ENCODE measurements at places on chromosomes 6 and 20.

- DNase-seq = no peak
Measured at GRCh38 chr6:46690141-46690755, 2.6 kb downstream of the TDRD6 start.

DNA sequence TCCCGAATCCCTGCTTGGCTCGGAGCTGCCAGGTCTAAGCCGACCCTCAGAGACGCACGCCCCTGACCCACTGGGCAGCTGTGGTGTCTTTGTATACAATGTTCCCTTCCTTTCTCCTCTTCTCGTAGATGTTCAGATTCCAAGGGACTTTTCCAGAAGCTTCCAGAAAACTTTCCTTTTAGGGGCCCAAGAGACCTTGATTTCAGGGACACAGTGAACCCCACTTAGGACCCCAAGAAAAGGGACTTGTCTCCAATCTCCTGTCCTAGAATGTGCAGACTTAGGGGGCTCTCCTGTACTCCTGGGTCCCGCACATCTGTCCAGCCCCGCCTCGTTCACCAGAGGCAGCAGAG is 103.5 kb downstream of the EDN3 start:
- no peak for DNase-seq

DNA sequence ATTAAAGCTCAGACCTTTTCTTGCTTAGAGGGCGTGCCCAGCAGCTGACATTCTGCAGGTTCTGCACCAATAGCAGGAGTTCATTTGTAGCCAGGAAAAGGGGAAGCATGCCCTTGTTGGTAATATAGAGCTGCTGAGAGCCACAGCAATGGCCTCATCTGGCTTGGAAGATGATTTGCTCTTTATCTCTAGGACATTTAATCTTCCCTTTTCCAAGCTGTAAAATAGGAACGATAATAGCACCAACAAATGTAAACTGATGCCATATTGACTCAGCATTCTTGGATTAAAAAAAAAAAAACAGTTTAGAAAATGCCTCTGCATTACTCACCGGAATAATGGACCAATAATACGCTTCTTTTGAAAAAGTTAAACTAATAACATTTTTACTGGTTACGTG is 93.4 kb upstream of the SLC2A12 start:
- no peak for DNase-seq

DNA sequence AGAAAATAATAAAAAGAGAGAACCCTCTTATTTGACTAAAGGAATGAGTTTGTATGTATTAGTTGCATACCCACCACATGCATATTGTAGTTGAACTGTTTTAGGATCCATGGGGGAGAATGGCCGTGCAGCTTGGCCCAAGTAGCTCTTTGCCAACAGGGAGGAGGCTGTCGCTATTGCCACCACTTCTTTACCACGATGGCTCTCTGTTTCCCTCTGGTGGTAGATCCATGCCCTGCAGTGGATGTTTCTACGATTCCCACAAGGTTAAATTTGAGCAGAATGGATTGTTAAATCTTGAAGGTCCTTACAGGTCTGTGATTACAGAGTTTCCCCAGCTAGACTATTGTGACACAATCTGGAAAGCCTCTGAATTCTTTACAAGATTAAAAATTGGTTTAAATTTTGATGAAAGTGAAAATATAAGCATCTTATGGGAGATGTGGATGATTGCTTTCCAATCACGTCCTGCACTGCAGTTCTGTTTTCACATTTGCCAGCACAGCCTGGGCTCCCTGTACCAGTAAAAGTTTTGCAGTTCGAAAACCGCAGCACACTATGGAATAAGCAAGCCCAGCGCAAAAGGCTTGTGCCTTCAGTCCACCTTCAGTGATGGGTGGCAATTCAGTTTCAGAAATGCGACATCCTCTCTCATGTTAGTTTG is 34.4 kb upstream of the FNDC1 start:
- DNase-seq = peak; percentile 88

DNA sequence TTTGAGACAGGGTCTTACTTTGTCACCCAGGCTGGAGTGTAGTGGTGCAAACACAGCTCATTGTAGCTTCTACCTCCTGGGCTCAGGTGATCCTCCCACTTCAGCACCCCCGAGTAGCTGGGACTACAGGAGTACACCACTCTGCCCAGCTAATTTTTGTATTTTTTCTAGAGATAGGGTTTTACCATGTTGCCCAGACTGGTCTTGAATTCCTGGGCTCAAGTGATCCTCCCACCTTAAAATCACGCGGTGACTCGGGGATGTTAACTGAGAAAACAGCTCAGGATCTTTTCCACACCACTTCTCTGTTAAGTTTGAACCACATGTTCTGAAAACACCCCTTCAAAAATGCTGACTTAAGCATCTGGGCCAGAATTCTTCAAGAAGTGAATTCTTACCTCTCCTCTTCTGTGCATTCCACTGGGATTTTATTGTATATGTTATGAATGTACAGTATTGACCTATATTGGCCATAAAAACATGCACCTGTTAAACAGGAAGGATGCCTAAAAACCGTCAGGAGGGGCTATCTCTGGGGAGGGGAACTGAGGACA is 72.4 kb downstream of the SYTL3 start:
- DNase-seq = no peak

- DNase-seq = no peak
Measured at GRCh38 chr6:116564311-116564710, 7.0 kb upstream of the RWDD1 start.

DNA sequence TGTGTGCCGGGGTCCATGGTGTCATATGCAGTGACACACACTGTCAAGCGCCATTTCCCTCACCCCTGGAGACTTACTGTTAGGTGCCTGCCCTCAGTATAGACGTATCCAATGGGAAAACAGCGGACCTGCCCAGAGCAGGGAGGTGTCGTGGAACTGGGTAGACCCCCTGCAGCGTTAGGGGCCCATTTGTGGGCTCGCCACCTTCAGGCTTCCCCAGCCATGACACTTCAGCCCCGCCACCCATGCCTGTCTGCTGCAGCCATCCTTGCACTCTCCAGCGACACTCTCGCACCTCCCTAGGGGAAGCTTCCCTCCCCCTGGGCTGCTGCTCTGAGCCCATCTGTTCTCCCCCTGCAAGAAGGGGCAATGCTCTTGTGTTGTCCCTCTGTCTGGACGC is 43.2 kb downstream of the STK35 start:
- DNase-seq = no peak

- DNase-seq = no peak
Measured at GRCh38 chr20:47662483-47663353, 122.6 kb downstream of the SULF2 start.

GRCh38 chr6:11633741-11634509 is 96.4 kb downstream of the TMEM170B start:
- DNase-seq = no peak

DNA sequence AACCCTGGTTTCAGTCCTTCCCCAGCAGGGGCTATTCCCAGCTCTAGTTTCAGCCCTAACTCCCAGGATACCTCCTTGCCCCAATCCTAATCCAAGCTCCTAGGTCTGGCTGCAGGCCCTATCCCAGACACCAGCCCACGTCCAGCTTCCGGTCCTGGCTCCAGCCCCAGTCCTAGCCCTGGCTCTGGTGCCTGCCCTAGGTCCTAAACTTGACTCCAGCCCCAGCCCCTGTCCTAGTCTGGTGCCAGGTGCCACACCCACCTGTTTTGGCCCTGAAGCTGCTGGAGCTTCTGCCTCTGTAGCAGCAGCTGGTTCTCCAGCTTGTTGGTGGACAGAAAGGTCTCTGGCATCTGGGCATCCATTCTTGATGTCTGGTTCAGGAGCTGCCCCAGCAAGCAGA is 28.1 kb downstream of the ANGPT4 start:
- no peak for DNase-seq

DNA sequence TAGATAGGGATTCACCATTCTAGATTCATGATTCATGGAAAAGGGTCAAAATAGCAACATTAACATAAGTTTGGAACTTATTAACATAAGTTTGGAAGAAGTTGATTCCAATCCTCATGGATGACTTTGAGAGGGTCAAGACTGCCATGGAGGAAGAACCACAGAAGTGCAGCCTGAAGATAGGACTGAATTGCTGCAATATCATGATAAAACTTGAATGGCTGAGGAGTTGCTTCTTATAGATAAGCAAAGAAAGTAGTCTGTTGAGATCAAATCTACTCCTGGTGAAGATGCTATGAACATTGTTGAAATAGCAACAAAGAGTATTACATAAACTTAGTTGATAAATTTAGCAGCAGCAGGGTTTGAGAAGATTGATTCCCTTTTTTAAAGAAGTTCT is 62.2 kb downstream of the GMDS start:
- DNase-seq = no peak

DNA sequence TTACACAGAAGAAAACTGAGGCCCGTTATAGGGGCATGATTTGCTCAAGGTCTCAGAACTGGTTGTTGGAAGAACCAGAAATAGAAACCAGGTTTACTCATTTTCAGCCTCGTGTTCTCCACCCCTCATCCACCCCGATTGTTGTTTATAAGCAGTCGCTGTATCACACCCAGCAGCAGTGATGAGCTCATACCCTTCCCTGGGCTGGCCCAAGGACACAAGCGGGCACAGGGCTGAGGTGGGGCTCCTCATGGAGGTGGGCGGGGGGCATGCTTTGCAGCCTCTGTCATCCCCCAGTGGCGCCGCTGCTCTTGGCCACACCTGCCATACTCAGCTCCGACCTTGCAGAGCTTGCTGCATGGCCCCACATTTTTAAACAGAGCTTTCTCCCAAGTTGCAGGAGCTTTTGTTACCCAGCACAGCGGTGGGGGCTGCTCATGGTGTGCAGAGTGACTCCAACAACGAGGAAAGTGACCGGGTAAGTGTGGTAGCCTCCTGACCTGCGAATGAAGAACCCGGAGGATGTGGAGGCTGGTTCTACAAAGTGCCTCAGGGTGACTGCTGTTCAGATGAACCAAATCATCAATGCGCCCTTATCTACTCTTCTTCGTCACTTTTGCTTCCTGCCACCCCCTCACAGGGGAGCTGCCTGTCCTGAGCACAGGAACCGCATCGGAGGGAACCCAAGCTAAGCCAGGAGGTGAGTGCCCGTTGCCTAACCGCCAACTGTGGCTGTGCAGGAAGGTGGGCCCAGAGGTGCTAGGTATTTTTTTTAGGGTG is 43.6 kb upstream of the NKX2-2 start:
- peak; percentile 48 for DNase-seq

DNA sequence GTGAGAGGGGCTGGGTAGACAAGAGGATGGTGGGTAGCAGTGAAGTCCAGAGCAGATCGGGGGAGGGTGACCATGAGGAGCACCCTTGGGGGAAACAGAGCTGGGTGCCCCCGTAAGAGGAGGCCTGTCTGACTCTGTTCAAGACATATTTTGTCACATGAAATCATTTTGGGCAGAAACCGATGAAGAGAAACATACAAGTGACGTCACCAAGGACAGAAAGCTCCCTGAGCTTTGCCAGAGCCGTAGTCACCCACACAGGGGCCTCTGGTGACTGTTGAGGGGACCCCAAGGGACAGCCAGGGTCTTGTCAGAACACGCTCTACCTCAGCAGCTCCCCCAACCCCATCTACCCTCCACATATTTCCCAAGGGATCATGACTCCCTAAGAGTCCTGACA is 39.2 kb downstream of the GPR6 start:
- DNase-seq = no peak

DNA sequence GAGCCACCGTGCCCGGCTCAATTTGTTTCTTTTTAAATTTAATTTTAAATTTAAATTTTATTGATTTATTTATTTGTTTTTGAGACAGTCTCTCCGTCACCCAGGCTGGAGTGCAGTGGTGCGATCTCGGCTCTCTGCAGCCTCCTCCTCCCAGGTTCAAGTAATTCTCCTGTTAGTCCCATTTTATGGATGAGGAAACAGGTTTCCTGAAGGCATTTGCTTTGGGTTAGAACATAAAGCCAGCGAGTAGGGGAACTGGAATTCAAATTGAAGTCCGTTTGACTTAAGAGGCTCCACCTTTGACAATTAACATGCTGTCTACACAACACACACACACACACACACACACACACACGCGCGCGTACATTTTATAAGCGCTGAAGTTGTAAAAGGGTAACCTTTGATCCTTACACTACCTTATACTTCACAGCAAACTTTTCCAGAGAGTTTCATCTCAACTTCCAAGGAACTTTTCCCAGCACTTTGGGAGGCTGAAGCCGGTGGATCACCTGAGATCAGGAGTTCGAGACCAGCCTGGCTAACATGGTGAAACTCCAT is 232.0 kb downstream of the BCAS1 start:
- no peak for DNase-seq

GRCh38 chr6:160130729-160131484 is 9.3 kb downstream of the SLC22A1 start:
- DNase-seq = no peak

DNA sequence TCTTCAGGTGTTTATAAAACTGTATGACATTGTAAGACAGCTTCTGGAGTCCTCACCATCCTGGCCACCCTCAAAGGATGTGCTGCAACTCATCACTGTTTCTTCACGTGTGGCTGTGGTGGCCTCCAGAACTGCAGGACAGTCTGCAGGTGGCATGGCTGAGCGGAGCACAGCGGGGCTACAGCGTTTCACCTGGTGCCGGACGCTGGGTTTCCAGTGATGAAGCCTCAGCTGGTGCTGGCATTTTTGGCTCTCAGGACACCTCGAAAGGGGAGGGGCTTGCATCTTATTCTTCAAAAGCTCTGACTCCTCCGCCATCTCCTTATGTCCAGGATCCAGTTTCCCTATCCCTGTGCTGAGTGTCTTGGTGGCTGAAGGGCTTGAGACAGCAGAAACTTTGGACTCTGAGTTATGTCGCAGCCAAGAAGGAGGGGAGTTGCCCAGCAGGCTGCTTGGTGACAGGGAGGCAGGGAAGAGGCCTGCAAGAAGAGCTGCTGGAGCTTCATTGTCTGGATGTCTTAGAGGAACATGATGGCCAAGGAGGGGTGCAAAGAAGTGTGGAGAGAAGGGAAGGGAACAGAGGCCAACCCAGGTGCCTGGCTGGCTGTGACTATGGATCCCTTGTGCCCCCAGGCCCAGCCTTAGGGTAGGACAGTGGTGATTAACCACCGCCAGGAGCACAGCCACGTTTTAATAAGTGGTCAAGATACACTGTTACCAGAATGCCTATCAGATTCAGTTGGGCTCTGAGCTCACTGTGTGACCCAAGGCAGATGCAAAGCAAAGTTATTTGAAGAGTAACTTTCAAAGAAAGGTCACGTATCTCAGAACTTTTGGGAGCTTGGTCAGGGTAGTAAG is 58.7 kb downstream of the GTF2H5 start:
- DNase-seq = no peak

DNA sequence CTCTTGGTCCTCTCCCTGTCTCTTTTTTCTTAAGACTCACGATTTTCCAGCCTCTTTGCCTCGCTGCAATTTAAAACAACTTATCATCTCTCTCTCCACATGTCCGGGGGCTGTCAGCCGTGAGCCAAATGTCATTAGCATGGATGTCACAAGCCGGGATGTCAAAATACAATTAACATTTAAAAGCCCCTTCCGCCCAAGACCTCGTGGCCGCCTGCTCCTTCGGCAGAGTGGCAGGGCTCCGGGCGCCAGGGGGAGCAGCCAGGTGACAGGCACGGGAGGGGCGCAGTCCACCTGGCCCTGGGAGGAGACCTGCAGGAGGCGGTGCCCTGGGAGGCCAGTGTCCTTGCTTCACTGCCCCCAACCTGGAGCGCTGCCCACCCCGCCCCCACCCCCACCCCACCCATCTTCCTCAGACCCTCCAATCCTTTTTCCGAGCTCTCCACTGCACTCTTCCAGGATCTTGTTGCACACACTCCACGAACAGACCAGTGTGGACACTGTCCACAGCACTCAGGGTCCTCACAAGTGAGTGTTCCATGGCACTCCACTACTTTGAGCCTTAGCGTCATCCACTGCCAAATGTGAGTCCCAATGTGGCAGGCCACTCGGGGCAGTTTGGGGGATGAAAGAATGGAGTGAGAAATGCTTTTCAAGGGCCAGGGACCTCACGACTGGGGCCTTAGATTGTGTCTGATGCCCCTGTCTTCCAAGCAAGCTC is 5.6 kb upstream of the GRM4 start:
- no peak for DNase-seq

GRCh38 chr20:36399147-36399968 is 93.2 kb downstream of the DLGAP4 start:
- DNase-seq = peak; percentile 76

- DNase-seq = no peak
Measured at GRCh38 chr6:13548500-13549210, 25.7 kb upstream of the SIRT5 start.
